ENCODE measurements at places on chromosomes 12 and 14.

- no peak for DNase-seq
Observed at GRCh38 chr12:21831791-21832344, 57.4 kb upstream of the KCNJ8 start.

GRCh38 chr12:29634057-29634456 lies 136.6 kb upstream of the OVCH1 start:
- no peak for DNase-seq

DNA sequence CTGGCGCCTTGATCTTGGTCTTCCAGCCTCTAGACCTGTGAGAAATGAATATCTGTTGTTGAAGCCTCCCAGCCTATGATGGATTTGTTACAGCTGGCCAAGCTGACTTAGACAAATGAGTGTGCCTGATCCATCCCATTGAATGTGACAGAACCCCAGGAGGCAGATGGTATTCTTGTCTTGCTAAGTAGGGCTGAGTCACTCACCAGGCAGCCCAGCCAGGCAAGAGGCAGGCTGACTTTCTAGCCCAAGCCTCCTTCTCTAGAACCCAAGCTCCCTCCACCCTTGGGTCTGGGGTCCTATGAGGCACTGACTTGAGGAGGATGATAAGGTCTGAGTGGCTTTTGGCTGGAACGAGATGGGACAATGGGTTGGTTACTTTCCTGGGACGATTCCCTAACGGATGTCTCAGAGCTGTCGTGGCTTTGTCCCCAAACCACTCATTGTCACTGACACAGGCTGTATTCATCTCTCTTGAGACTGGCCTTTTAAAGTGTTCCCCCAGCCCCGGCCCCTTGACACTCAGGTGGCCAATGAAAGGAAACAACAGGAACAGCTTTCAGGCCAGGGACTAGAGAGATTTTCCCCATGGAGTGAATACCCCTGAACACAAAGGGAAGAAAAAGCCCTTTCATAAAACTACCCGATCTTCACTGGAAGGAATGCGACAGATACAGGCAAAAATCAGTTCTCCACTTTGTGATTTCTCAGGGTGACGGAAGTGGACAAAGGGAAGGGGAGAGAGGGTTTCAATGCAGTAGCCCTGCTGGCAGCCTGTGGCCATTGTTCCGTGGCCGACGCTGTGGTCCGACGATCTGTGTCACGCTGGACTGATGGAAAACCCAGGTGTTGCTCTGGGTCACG lies 264.2 kb downstream of the AACS start:
- no peak for DNase-seq

DNA sequence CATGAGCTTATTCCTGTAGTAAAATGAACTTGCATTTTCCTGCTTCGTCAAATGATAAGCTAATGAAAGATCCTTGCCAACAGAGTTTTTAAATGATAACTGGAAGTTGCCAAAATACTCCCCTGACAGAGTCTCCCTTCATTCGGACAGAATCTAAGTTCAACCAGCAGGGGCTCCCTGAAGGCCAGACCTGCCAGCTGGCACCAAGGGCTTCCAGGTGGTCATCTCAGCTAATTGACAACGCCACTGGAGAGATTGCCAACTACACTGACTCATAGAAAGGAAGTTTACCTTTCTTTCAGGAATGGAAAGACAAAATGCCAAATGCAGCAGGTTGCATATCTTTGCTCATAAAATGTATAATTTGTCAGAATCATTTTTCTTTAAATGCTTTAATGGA lies 462.8 kb downstream of the GXYLT1 start:
- no peak for DNase-seq

DNA sequence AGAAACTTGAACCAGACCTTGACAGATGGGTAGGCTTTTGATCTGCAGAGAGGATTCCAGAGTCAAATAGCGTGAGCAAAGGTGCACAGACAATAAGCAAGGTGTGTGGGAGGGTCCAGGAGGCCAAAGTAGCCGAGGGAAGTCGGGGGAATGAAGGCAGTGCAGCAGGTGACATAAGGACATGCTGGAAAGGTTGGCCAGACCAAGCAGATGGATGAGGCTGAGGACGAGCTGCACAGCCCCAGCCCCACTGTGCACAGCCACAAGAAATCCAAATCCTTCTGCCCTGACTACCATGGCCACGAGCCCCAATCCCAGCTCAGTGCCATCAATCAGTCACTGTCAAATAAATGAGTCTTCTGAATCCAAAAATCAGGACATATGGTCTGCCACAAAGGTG lies 5.4 kb downstream of the TTC7B start:
- DNase-seq, result no peak

GRCh38 chr14:82379291-82379690 lies 845.6 kb upstream of the SEL1L start:
- no peak for DNase-seq

DNA sequence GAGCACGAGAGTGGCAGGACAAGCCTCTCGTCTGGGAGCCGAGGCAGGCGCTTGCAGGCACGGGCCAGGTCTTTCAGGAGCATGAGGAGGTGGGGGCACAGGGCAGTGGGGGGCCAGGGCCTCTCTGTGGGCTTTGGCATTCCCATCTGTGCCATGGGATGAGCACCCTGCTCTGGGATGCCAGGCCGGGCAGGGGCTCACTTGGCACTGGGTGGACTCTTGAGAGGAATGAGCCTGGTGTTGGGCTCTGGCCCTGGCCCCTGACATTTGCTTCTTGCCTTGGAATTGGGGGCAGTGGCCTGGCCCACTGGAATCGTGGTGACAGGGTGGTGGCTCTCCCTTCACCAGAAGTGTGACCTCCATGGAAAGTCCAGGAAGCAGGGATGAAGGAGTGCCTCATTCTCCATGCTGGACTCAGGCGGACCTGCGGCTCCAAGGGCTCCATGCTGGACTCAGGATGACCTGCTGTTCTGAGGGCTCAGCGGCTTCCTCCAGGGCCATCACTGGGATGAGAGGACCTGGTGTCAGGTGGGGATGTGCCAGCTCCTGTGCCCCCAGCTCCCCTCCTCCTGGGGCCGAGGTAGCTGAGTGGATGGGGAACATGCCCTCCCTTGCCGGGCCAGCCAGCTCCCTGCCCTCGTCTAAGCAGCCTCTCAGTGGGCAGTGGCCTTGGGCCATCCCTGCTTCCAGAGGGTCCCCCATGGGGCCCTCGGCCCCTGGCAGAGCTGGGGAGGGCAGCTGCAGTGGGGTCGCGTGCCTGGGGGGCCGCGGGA lies 220.3 kb downstream of the KIF26A start:
- DNase-seq, result no peak

DNA sequence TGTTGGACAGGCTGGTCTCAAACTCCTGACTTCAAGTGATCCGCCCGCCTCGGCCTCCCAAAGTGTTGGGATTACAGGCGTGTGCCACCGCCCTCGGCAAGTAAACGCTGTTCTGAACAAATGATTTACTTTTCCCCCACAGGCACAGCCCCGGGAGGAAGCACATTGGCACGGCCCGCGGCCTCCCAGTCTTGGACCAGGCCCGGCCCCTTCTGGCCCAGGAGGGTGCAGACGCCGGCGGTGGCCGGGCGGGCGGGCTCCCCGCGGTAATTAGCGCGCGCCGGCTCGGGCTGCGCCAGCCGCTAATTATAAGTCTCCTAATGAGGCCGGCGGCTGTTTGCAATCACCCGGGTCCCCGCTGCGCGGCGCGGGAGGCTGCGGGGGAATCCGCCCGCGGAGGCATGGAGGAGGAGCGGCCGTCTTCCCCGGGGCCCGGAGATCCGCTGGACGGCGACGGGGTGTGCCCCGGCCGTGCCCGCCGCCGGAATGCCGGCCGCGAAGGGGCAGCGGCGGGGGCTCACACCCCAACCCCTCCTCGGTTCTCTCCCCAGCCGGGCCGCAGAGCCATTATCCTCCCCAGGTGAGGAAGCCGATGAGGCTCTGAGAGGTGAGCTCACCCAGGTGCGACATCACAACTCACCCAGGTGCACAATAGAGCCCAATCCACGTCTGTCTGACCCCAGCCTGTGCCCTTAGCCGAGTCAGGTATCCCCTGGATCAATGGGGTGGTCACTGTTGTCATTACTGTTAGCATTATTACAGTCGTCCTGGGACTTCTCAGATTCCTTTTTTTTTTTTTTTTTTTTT lies 3.3 kb upstream of the POP5 start:
- DNase-seq, result no peak
